ENCODE measurements at places on chromosomes 4 and X.

DNA sequence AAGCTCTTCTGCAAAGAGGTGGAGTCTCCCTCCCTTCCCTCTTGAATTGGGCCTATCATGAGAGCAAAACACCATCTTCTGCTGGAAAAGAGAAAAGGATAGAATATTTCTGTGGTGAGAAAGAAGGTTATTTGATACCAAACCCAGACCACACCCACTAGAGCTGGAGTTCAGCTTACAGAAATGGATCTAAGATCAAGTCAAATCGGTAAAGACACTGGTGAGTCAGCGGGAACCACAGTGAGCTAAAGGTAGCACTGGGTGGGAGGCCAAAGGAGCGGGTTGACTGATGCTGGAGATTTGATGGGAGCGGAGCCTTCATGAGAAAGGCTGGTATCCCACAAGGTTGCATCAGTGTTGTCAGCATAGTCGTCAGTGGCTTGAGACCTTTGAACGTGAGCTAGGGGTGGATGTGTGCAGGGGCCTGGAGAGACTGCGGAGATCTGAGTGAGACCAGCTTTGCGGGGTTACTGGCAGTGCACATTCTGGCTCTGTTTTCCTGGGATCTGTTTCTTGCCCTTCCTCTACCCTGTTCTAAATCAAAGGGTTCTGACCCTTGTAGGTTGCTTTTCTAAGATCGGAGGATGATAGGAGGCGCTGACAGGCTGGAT is 106.4 kb upstream of the SCOC start:
- DNase-seq: no peak

DNA sequence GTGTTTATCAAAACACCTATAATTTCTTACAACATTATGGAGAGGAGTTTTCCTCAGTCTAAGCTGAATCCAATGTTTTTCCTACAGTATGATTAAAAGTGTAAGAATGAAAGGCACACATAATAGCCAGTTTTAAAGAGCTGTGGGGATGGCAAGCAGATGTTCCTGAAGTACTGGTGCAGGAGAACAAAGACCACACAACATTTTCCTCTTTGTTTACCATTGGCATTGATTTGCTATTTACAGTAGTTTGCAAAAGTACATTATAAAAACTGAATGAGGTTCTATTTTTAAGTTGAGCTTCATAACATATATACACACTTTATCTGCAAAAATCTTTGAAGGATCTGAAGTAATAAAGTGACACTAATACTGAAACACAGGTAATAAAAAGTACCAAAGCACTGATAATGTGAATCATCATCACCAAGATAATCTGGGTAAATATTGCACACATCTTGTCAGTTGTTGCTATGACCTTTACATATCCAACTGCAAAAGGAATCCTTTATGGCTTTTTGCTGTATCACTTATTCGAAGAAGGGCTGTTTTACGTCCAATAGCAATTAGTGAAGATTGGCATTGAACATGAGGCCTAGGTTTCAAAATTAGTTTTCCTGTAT is 22.5 kb downstream of the TCEAL1 start:
- no peak for DNase-seq

DNA sequence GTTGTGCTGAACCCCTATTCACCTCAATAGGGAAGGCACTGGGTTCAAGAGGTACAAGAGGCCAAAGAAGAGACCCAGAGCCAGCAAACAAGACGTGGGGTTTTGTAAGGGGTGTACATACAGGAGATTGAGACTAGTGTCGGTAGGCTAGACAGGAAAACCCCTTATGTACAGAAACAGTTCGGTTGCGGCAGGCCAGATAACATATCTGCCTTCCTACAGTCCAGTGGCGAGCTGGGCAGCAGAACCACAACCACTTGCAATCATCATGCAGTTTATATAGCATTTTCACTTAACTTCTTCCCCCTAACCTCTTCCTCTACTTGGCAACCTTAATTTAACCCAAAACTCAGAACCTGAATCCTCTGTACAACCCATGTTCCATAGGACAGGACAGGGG is 422.2 kb downstream of the PDHA2 start:
- no peak for DNase-seq

DNA sequence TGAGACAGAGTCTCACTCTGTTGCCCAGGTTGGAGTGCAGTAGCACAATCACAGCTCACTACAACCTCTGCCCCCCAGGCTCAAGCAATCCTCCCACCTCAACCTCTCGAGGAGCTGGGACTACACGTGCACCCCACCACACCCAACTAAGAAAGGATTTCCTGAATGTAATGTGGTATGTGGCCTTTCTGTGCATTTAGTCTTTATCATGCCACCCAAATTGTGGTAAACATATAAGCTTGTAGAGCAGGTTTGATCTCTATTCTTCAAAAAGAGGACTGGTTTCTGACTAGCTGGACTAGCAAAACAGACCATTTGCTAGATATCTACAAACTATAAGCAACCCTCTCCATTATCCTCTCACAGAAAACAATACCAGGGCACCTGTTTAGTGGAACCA is 33.6 kb downstream of the ELOVL6 start:
- DNase-seq: no peak

- DNase-seq: peak; percentile 36
Observed at GRCh38 chr4:67871867-67872266, 11.9 kb downstream of the TMPRSS11D start.
